ENCODE measurements at places on chromosomes 7 and 10.

DNA sequence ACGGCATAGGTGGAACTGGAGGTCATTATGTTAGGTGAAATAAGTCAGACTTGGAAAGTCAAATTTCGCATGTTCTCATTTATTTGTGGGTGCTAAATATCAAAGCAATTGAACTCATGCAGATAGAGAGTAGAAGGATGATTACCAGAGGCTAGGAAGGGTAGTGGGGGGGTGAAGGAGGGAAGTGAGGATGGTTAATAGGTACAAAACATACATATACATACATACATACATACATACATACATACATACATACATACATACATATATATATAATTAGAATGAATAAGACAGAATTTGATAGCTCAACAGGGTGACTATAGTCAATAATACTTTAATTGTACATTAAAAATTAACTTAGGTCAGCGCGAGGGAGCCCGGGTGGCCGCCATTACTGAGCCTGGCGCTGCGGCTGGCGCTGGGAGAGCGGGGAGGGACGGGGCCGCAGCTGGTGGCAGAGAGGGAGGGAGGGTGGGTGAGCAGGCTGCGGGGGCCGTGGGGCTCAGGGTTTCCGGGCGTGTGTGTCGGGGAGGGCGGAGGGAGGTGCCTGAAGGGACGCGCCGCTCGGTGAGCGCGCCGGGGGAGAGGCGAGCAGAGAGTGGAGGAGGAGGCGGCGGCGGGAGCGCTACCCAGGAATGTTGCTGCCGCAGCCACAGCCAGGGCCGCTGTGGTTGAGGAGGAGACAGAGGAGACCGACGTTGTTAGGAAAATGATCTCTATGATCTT is 85.8 kb upstream of the EGFR start:
- peak; percentile 68 for DNase-seq

DNA sequence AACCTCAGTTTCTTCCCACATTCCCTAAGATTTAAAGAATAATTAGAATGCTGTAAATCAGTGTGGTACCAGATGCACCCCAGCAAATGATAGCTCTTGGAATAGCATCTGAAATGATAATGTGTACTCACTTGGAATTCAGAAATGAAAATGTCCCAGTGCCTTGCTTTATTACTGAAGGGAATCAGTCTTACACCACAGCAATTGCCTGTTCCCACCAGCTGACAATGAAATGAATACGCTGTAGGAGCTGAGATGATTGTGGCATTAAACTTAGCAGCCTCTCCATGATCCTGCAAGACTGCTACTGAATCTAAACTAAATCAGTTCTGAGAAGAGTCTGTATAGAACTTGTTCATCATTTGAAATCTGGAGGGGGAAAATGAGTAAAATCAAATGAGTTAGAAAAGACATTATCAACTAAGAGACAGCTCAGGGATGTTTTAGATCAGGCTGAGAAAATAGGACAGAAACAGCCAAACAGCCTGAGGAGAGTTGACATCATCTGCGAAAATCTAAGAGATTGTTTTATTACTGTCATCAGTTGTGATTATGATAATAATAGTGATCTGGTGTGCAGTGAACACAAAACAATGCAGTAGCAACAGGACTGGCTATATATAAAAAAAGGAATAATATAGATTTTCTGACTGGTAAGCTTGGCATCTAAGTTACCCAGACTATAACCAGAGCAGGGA is 108.6 kb upstream of the SLC13A1 start:
- DNase-seq: no peak

DNA sequence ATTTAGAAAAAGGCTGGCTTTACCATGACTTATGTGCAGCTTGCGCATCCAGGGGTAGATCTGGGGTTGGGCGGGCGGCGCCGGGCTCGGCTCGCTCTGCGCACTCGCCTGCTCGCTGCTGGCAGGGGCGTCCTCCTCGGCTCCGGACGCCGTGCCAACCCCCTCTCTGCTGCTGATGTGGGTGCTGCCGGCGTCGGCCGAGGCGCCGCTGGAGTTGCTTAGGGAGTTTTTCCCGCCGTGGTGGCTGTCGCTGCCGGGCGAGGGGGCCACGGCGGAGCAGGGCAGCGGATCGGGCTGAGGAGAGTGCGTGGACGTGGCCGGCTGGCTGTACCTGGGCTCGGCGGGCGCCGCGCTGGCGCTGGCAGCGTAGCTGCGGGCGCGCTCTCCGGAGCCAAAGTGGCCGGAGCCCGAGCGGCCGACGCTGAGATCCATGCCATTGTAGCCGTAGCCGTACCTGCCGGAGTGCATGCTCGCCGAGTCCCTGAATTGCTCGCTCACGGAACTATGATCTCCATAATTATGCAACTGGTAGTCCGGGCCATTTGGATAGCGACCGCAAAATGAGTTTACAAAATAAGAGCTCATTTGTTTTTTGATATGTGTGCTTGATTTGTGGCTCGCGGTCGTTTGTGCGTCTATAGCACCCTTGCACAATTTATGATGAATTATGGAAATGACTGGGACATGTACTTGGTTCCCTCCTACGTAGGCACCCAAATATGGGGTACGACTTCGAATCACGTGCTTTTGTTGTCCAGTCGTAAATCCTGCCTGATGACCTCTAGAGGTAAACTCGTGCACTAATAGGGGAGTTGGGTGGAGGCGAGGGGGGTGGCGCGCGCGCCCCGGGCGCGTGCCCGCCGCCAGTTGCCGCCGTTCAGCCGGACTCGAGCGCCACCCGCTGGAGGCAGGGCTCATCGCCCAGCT is at the start of gene HOXA5:
Gene HOXA5, minus strand, starts transcription at position 659 of the 927 bp plus-strand sequence. Its CDS starts 74 bp downstream, at position 585.
- DNase-seq: peak; percentile 99

GRCh38 chr10:99461230-99461629 is 30.8 kb upstream of the GOT1 start:
- DNase-seq: no peak

- no peak for DNase-seq
Observed at GRCh38 chr10:33822774-33823173, 488.3 kb upstream of the NRP1 start.

GRCh38 chr7:100132126-100132525 is 5.4 kb downstream of the MBLAC1 start:
- DNase-seq: no peak

DNA sequence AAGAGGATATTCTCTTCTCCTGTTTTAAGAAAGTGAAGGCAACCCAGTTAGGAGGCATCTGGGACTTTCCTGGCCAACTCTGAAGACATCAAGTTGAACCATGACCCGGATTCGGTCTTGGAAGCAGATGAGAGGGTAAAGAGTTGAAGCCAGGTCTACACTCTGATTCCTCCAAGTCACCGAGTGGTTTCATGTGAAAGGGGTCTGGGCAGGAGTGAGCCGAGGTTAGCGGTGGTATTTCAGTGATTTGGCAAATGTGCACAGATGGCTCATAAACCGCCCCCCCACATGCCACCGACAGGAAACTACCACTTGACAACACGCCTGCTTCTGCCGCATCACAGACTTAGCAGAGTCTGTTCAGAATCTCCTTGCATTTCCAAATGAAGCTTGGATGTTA is 11.4 kb upstream of the REPIN1 start:
- no peak for DNase-seq

DNA sequence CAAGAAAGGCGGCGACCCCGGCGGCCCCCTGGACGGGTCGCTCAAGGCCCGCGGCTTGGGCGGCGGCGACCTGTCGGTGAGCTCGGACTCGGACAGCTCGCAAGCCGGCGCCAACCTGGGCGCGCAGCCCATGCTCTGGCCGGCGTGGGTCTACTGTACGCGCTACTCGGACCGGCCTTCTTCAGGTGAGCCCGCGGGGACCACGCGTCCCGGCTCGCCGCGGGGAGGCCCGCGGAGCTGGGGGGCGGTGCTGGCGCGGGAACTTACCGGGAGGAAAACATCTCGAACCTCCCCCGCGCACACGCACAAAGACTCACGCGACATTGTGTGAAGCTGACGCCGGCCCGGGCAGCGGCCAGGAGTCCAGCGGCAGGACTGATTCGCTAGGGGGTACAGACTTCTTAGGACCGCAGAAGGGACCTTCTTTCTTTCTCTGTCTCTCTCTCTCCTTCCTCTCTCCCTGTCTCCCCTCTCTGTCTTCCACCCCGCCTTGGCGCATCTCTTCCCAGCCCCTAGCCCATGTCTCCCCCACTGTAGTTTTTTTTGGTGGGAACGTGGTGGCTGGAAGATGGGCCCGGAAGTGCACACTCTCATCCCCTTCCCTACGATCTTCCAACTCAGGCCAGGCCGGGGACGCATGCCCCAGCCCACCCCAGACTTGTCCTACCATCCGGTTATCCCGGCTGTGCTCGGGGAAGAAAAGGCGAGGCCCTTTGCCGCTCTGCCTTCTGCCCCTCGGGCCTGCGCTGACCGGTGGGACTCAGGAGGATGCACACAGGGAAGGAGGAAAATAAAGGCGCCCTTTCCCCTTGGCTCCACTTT is 1.2 kb downstream of the EN2 start:
- DNase-seq: no peak

DNA sequence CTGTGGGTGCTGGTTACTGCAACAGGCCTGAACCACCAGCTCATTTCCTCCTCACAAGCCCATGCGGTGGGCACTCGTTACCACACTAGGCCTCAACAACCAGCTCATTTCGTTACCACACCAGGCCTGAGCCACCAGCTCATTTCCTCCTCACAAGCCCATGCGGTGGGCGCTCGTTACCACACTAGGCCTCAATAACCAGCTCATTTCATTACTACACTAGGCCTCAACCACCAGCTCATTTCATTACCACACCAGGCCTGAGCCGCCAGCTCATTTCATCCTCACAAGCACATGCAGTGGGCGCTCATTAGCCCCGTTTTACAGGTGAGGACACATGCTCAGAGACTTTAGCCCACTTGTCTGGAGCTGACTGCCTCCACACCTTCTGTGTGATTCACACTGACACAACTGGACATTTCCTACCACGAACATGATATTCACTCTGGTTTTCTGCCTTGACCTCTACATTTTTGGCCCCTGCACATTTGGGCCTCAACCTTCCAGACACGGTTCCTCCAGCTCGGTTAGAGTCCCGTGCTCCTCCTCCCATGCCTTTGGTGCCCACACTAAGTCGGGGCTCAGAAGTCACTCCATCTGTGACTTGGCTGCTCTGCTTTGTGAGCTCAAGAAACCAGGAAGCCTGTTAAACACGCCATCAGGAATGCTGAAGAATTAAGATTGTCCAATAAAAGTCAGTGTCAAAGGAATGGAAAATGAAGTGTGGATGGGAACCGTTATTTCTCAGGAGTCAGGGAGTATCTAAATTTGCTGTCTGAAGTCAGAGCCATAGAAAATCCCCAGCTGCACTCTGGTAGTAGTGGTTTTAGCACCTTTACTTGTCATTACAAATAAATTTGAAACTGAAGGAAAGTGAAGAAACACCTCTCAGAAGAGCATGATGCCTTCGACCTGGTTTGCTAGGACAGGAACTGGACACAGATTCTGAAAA is 55.8 kb upstream of the LANCL2 start:
- DNase-seq: no peak

- DNase-seq: no peak
Observed at GRCh38 chr10:924524-924859, 7.0 kb downstream of the LARP4B start.

DNA sequence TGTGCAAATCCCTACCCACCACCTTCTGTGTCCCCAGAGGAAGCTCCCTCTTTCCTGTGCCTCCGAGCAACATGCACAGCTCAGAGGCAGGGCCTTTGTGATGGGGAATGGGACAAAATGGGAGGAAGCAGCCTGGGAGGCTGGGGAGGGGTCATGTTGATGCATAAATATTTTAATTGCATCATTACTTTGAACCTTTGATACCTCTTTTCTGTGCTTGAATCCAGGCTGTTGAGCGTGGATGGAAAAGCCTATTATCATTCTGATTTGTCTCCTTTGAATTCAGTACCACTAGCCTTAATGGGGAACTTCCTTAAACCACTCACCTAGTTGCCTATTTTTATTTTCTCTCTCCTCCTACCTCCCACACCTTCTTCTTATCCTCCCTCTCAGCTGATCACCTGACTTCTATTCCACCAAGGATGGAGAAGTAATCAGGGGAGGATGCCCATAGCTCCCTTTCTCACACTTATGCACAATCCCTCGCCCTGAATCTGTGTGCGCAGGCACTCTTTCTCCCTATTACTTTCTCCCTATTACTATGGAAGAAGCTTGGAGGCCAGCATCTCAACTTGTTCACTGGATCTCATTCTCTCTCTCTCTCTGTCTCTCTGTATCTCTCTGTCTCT is 78.5 kb downstream of the SEC61G start:
- no peak for DNase-seq

All from HuH-7 (cell line).